ENCODE measurements at places on chromosomes 5 and 9. TPM values are rescaled to one million over a fixed set of nuclear protein-coding genes. Genes with fewer than 3 reads are reported as not detected.

DNA sequence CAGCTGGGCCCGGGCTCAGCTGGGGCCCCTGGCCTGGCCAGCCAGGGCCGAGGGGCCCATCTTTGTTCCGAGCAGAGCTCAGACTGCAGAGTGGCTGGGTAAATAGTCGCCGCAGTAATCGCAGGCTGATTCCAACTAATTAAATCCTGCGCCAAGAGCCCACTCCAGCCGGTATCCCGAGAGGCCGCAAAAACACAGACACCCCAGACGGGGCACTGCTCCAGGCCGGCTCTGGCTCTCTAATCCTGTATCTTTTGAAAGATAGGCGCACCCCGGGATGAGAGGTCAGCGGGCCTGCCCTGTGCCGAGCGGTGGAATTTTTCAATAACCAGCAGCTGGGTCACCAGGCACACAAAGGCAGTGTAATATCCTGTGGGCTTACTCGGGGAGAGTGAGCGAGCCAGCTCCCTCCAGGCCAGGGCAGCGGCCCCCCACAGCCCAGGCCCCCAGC is 57.7 kb downstream of the LMX1B start:
- no peak for DNase-seq

- DNase-seq = no peak
These were observed 4.5 kb downstream of the CAMSAP1 start for GRCh38 chr9:135902655-135903357.

GRCh38 chr5:118984602-118985001 is 3.7 kb downstream of the DTWD2 start:
- DNase-seq = no peak

- DNase-seq = peak; percentile 95
These were observed at the start of gene SMC2 for GRCh38 chr9:104093647-104094533. Gene SMC2 (plus strand): TSS chr9:104094309. CDS start chr9:104095385, 1,076 bp downstream.

Gene MOB3B
- total RNA-seq = 6.0 TPM

DNA sequence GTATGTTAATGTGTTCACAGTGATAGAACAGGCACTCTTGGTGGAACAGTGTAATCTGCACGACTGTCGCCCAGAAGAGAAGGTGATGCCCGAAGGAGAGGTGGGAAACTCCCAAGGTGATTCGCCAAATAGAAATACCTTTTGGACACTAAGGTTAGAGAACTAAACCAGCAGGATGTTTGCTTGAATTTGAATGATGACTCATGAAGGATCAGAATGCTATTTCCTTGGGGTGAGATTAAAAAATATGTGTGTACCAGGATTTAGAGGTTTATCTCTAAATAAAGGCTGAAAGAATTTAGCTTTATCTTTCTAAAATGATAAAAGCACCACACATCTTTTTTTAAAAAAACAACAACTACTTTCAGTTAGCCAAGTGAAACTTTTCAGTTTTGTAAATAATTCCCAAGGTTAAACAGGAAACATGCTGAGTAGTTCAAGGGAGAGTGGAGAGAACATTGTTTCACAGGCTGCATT is 297.4 kb upstream of the TAS2R1 start:
- no peak for DNase-seq

GRCh38 chr9:109270441-109270840 is 50.4 kb downstream of the EPB41L4B start:
- no peak for DNase-seq

GRCh38 chr9:90830051-90830450 is 28.4 kb downstream of the SYK start:
- no peak for DNase-seq

- DNase-seq = no peak
These were observed 131.4 kb downstream of the MED10 start for GRCh38 chr5:6246820-6247437.

- DNase-seq = no peak
These were observed 5.8 kb upstream of the IL4 start for GRCh38 chr5:132667761-132668705.

- DNase-seq = peak; percentile 58
These were observed 142.3 kb downstream of the SMARCA2 start for GRCh38 chr9:2157277-2158110.

DNA sequence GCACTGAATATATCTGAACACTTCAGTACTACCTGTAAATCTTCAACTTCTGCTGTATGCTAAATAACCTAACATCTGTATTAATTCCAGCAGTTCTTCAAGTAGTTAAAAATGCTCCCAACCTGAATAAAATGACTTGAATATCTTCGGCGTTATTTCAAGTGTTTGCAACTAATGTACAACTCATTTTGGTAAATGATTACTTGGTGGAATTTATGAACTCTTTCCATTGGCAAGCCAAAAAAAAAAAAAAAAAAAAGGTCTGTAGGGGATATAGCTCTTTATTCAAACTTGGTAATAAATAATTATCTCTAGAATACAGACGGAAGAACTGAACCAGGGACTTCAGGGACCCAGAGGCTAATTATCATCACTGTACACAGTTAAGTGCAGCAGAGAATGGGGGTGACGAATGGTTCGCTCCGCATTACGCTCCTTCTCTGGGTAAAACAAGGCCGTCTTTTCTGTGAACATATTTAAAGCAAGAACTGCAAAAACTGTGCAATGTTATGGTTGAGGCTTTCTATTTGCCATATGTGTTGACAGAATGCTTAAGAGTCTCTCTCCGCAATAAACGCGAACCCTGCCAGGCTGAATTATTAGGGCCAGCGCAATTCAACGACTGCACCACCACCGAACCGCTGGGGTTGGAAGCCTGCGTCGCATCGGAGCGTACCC is 1.9 kb upstream of the ERBIN start:
- no peak for DNase-seq

Gene NME5
- total RNA-seq = not detected

Gene PAEP
- total RNA-seq = not detected

- DNase-seq = no peak
These were observed 308.1 kb upstream of the GRAMD2B start for GRCh38 chr5:126115059-126115629.

DNA sequence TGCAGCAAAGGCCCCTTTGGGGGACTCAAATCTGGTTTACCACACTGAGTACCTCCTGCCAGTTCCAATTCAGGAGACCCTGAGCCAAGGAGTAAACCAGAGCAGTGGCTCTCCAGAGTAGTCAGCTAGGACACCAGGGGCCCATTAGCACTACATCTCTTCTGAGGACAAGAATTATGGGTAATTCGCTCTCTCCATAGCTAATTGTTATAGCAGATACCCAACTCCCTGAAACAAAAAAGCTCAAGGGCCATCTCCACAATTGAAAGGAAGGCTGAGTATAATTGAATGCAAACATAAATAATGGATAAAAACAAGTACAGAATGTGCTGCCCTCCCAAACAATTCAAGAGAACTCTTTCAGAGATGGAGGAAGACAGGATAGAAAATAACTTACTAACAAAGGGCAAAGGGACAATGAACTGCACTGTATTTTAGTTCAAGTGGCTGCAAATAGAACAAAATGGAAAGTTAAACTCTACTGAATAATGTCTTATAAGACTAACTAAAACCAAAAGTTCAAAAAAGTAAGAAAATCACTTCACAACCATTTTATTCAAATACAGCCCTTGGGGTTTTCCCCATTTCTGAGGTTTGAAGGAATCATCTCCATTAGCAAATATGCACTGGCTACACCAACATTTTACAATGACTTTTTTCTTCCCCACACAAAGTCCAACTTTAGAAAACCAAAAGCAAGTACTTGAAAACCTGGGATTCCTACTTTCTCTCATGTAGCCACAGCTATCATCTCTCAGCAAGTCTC is 118.8 kb downstream of the SIL1 start:
- DNase-seq = no peak

Gene FCN2
- not detected for total RNA-seq

- DNase-seq = no peak
These were observed 581.8 kb downstream of the ACTL7B start for GRCh38 chr9:108273988-108274387.

GRCh38 chr5:176803068-176803942 is 7.1 kb upstream of the UNC5A start:
- DNase-seq = no peak

Gene PCDHB14
- total RNA-seq = 3.4 TPM

- DNase-seq = no peak
These were observed 42.6 kb downstream of the HMGCS1 start for GRCh38 chr5:43270645-43271044.

- no peak for DNase-seq
These were observed 6.7 kb downstream of the TIMD4 start for GRCh38 chr5:156956321-156956720.

- no peak for DNase-seq
These were observed 372.3 kb downstream of the SPOCK1 start for GRCh38 chr5:137126829-137127228.

- no peak for DNase-seq
These were observed 1.5 kb upstream of the RETREG1 start for GRCh38 chr5:16618138-16618897.

- DNase-seq = no peak
These were observed 693.3 kb downstream of the DTWD2 start for GRCh38 chr5:118295045-118295444.

- no peak for DNase-seq
These were observed 1692.7 kb downstream of the EFNA5 start for GRCh38 chr5:105978011-105978410.

DNA sequence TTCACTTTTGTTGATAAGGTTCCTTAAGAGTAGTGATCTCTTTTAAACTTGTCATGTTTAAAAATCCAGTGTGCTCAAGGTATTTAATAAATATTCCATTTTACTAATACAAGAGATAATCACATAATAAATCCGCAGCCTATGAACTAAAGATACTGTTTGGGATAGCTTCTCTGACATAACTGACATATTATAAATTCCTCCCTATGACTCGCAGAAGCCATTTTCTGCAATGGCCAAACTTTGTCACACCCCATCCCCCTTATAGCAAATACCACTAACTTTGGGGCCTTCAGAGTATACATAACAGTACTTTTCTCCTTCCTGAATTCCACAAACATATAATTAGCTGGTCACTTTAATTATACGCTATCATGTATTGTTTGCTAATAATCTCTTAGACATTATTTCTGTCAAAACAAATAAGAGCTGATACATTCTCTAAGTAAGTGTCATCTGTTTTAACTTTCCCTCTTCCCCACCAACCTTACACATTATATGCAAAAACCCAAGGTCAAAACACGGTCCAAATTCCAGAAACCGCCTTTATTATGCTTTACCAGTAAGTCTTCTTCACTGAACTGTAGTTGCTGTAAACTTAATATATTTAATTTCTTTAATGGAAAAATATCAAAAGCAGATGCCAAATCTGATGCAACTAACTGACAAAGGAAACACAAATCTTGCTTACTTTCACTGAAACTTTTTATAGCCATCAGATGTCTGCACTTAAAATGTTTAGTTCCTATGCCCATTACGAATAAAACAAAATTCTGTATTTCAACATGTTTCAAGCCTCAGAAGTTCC is 971 bp downstream of the TMEM267 start:
- no peak for DNase-seq

Gene TMEM215
- not detected for total RNA-seq

GRCh38 chr5:141512911-141513626 is 24.2 kb downstream of the PCDHGC5 start:
- DNase-seq = peak; percentile 49

DNA sequence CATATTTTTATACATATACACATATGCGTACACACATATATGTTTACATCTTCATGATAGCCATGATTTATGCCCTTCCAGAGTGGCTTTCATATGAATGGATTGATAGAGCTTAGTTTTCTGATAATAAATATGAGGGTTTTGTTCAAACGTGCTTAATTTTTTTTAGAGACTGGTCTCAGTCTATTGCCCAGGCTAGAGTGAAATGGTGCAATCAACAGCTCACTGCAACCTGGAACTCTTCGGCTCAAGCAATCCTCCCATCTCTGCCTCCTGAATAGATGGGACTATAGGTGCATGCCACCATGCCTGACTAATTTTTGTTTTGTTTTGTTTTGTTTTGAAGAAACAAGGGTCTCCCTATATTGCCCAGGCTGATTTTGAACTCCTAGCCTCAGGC is 48.6 kb upstream of the ZSWIM6 start:
- DNase-seq = no peak

Gene CCNJL
- total RNA-seq = 0.66 TPM

GRCh38 chr5:147809830-147810666 is 21.4 kb downstream of the SPINK1 start:
- no peak for DNase-seq

DNA sequence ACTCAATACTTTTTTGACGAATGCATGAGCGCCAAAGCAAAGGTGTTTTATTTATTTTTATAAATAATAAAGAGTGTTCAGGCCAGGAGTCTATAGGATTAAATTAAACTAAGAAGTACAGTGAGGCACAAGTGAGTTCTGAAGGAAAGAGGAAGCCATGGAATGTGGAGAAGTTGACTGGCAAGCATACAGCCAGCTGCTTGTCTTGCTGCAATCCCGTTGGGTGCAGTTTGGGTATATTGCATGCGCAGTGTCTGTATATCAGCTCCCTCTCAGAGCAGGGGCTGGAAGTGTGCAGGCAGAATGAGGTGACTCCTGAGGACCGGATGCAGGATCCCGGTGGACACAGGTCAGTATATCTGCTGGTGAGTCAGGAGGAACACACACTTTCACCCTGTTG is 315.6 kb downstream of the ZSWIM6 start:
- DNase-seq = no peak

Gene SLC1A3
- 11.2 TPM for total RNA-seq

GRCh38 chr9:121822093-121823085 is 171.0 kb downstream of the DAB2IP start:
- DNase-seq = no peak

Gene ANKRD34B
- not detected for total RNA-seq

DNA sequence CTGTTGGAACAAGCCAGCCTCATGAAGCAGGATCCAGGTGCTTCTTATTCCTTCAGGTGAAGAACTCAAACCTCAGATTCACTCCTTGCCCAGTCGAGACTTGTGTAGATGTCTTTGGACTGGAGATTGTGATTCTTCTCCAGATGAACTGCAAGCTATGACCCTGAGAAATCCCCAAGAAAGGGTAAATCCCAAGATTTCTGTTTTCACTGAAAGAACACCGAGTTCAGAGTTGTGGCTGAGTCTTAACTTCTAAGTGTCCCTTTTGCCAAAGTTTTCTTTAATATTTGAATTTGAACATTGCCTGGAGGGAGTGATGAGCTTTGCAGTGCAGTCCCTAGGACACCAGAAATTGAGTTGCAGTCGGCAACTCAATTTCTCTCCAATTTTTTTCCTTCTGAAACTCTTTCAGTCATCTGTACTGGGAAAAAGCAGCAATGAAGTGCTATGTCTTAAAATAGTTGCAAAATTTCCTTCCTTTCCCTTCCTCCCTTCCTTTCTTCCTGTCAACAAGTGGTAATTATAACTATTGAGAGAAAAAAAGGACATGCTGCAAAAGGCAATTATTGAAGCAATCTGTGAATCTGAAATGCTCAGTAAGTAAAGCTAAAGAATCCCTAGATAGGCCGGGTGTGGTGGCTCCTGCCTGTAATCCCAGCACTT is 56.1 kb downstream of the ANKRD55 start:
- DNase-seq = no peak

Gene PTRH1
- 23.6 TPM for total RNA-seq

GRCh38 chr5:110377943-110378342 is 348.5 kb downstream of the TMEM232 start:
- DNase-seq = no peak

Gene EIF4E1B
- total RNA-seq = 0.26 TPM

Measured in body of pancreas (tissue), 4 donors.